Activated naive CD8-positive, alpha-beta T cell treated with anti-CD3 and anti-CD28 coated beads, Interleukin-2, amount 10 ng/mL, durations not matched to agents 7 days and 5 days (primary cell): ENCODE measurements at places on chromosomes 3 and 15. TPM values are rescaled to one million over a fixed set of nuclear protein-coding genes. Genes with fewer than 3 reads are reported as not detected.

- DNase-seq, result no peak
- H3K36me3 ChIP-seq, result peaks cover 31% of the 10 kb centered on the region
- peaks cover 58% of the 10 kb centered on the region for H3K4me1 ChIP-seq
Measured at GRCh38 chr15:64636556-64636955, 138.8 kb downstream of the RBPMS2 start.

- H3K27me3 ChIP-seq, result no peaks in the 10 kb centered on the region
- H3K36me3 ChIP-seq, result no peaks in the 10 kb centered on the region
Measured at GRCh38 chr15:93500155-93500554, 411.1 kb upstream of the RGMA start.

DNA sequence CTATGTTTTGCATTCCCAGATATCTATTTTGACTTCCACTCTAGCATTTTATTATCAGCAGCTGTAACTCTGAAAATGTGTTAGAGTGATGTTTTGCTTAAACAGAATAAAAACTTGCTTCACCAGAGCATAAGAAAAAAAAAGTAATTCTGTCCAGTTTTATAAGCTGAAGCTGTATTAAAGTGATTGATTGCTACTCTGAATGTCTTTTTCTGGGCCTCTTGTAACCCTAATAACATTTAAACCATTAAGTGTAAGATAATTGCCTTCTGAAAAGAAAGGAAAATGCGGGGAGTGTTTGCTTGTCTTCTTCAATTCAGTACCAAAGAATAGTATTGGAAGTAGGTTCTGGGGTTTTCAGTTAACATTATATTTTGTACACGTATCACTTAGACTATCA lies 57.9 kb upstream of the UBE2E1 start:
- DNase-seq, result no peak
- H3K36me3 ChIP-seq, result no peaks in the 10 kb centered on the region
- no peaks in the 10 kb centered on the region for H3K4me1 ChIP-seq
- peaks cover 13% of the 10 kb centered on the region for H3K27me3 ChIP-seq
- no peak overlapping the region for H3K4me3 ChIP-seq

GRCh38 chr3:16477056-16477455 lies 36.4 kb downstream of the RFTN1 start:
- no peak overlapping the region for H3K4me3 ChIP-seq
- no peak overlapping the region for H3K27ac ChIP-seq
- no peaks in the 10 kb centered on the region for H3K27me3 ChIP-seq
- peaks cover 25% of the 10 kb centered on the region for H3K4me1 ChIP-seq
- peaks cover 73% of the 10 kb centered on the region for H3K36me3 ChIP-seq

- no peaks in the 10 kb centered on the region for H3K36me3 ChIP-seq
- H3K4me3 ChIP-seq, result no peak overlapping the region
- no peaks in the 10 kb centered on the region for H3K27me3 ChIP-seq
- DNase-seq, result no peak
- H3K27ac ChIP-seq, result no peak overlapping the region
Measured at GRCh38 chr3:115980709-115981108, 357.4 kb downstream of the GAP43 start.

The LSAMP gene
- total RNA-seq, result not detected
